ENCODE measurements at places on chromosomes 6 and 20.

- peak; percentile 55 for DNase-seq
Measured at GRCh38 chr6:106609699-106610098, 19.6 kb downstream of the RTN4IP1 start.

DNA sequence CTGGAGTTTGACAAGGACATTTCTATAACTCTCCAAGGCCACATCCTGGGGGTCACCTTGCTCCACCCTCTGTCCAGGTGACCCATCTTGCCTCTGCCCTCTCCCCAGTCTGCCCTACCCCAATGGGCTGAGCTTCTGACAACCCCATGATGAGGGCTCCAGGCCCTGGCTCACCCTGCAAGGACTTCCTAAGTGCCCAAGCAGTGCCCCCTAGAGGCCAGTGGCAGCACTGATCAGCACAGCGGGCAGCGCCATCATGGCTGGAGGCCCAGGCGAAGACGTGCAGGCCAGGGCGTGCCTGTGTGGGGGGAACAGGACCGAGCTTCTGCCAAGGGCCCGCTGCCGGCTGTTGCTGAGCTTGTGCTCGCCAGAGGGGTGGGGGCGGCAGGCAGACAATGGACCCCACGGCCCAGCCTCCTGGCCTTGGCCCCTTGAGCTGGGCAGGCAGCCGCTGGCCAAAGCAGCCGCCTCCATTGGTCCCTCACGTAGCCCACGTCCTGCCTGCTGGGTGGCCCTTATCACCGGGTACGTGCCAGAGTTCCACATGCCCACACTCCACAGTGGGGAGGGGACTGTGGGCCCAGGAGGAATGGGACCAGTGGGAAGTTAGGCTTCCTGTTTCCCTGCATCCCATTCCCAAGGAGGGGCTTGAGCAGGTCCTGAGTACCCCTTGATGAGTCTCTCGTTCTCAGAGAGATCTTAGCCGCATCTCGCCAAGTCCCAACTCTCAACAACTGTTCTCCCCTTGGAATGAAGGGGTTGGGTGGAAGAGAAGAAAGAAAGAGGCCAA, 64.3 kb downstream of the MRPL14 start:
- DNase-seq: no peak

- DNase-seq: no peak
Measured at GRCh38 chr6:8462169-8462568, 26.8 kb upstream of the SLC35B3 start.

GRCh38 chr6:163249651-163250101, 164.8 kb upstream of the QKI start:
- no peak for DNase-seq

- no peak for DNase-seq
Measured at GRCh38 chr6:150528648-150529285, 70.9 kb upstream of the PLEKHG1 start.

- no peak for DNase-seq
Measured at GRCh38 chr6:83962582-83962981, 71.0 kb upstream of the MRAP2 start.

DNA sequence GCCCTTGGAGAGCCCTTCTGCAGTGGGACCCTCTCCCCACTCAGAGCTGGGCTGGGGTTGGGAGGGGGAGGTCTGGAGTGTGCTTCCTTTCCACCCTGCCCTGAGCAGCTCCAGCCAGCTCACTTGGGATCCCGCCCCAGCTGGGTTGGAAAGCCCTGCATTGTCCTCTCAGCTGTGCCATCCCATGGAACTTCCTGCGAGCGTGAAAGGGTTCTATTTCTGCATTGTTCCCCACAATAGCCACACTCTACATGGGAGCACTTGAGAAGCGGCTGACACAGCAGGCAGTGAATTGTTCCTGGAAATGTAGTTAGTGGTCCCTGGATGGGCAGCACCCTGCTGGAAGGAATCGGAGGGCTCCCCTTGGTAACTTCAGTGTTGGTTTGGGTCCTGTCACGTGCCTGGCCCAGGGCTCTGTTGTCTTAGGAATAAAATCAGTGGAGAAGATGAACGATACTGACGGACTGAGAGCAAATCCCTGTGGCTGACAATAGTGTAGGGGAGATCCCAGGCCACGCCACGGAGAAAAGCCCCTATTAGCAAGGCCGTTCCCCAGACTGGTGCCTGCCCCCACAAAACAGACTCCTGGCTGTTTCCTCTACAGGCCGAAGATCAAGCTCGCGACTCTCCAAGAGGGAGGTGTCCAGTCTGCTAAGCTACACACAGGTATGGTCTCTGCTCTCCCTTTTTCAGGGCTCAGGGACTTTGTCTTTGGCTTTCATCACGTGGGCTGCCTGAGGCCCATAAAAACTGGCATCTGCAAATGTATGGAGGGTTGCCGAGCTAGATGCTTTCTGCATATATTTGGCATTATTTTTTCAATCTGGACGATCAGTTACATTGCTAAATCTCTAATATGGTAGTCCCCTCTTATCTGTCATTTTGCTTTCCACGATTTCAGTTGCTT, 18.8 kb downstream of the DNMT3B start:
- DNase-seq: no peak

DNA sequence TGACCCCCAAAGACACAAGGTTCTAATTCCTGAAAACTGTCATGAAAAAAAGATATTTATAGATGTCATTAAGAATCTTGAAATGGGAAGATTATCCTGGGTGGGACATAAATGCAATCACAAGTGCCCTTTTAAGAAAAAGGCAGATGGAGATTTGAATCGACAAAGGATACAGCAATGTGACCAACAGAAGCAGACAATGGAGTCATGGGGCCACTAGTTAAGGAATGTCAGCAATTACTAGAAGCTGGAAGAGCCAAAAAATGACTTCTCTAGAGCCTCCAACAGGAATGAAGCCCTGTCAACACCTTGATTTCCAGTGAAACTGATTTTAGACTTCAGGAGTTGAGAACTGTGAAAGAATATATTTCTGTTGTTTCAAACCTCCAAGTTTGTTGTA, 448.5 kb downstream of the MEI4 start:
- no peak for DNase-seq

DNA sequence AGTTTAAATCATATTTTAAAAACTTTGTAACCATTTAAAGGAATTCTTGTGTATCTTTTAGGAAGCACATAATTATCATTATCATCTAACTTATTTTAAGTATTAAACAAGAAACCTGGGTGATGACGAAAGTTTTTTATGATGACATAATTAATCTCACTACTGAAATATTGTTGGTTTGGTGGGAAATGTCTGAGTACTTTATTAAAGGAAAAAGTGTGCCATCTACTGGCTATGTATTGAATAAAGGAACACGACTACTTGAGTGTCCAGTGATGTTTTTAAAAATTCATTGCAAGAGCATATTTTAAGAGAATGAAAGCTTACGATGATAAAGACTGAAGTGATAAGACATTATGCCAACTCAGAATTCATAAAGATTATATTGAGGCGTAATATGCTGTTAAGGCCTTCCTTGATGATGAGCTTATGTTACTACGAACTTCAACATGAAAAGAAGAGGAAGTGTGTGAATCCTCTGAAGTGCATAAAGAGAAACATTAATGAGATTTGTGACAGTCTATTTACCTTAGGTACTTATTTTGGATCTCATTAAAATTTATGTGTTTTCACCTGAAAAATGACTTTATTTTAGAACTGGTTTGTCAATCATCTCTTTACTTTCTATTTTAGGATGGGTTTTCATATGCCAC, 12.0 kb upstream of the TRMT11 start:
- DNase-seq: peak; percentile 37

- no peak for DNase-seq
Measured at GRCh38 chr6:13923527-13924145, 1.1 kb upstream of the RNF182 start.
